ENCODE measurements at places on chromosomes 3 and 15.

- no peak for DNase-seq
Observed at GRCh38 chr3:107198581-107199181, 178.6 kb upstream of the CCDC54 start.

DNA sequence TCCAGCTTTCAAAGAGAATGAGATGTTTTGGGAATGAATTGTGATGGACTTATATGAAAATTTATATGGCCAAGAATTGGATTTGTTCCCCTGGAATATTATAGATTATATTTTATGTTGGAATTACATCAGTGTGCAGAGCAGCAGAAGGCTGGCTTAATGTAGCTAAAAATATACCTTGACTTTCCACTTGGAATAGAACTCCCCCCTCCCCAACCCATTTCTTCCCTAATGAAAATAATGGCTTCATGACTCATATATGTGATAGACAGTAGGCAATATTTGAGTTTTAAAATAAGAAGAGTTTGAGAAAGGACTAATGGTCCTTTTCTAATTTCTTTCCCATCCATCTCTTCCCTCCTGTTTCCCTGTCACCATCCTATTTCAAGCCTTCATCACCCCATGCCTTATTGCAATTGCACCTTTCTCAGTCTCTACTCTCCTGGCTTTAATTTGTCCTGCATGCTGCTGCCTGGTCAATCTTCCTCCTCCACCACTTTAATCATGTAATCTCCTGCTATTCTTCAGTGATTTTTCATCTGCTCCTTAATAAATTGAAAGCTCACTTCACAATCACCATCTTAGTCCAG, 122.5 kb downstream of the MDFIC2 start:
- DNase-seq = no peak

GRCh38 chr3:15576475-15576874, 24.9 kb downstream of the HACL1 start:
- no peak for DNase-seq

- DNase-seq = no peak
Observed at GRCh38 chr3:105473521-105474223, 107.0 kb downstream of the ALCAM start.
